ENCODE measurements at places on chromosomes 6 and 20.

DNA sequence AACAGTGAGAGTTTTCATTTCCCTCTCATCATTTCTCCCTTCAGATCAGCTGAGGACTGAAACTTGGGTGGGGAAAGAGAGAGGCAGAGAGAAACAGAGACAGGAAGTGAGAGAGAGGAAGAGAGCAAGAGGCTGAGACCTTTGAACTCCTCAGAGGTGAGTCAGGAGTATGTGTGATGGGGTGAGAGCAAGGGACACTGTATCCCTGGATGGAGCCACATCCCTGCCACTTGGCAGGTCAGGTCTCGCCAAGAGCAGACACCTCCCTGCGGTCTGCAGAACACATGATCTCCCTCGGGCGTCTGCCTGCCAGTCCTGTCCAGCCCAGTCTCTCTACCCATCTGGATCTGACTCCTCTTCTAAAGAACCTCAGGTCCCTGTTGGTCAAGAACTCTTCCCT, 62.7 kb upstream of the SYNDIG1 start:
- no peak for DNase-seq

GRCh38 chr6:52975580-52975979, 19.5 kb downstream of the GSTA4 start:
- no peak for DNase-seq

DNA sequence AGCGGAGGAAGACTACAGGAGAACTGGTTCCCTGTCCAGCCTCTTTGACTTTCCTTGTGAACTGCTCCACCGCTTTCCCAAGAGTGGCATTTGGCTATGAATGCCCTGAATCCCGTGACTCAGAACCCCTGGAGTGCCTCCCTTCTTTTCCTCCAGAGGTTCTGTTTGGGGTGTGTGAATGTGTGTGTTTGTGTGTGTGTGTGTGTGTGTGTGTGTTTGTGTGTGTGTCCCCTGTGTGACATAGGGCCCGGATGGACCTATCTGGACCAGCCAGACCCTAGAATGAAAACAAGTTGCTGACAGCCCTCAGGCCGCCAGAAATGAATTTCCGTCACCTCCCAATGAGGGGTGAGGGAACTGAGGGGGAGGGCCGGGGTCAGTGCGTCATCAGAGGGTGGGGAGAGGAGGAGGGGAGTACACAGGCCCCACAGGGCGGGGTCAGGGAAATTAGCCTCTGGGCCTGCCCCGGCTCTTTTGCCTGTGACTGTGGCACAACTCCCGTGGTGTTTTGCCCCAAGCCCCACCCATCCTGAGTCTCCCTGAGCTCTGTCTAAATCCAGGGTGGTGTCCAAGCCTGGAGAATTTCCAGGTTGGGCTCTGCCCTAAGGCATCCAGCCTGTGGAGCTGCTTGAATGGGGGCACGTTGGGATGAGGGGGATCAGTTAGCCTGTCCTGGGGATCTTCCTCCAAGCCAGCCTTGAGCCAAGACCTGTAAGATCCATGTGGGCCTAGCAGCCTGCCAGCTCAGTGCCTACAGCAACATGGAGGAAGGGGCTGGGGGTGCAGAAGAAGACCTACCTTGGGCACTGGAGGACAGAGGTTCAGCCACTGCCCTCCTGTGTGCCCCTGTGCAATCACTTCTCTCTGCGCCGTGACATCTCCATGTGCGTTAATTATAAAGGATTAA, 15.2 kb upstream of the MRPS18A start:
- peak; percentile 99 for DNase-seq

DNA sequence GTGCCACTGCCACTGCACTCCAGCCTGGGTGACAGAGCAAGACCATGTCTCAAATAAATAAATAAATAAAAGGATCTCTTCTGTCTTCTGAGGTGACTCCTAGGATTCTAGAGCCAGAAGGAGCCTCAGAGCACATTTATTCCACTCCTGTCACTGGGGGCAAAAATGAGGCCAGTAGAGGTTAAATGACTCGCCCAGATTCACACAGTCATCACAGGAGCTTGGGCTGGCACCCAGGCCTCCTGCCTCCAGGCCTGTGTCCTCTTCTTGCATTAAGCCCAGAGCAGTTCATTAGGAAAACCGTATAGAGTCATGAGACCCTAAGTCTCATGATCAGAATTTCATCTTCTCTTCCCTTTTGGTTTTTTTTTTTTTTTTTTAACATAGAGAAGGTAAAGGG, 243.3 kb downstream of the NRN1 start:
- DNase-seq: no peak

- DNase-seq: no peak
These were observed 35.1 kb downstream of the TULP4 start for GRCh38 chr6:158347335-158347734.

- peak; percentile 66 for DNase-seq
These were observed 102.6 kb downstream of the PERP start for GRCh38 chr6:138004430-138005287.

GRCh38 chr20:41048461-41049301, 20.1 kb downstream of the TOP1 start:
- peak; percentile 76 for DNase-seq

DNA sequence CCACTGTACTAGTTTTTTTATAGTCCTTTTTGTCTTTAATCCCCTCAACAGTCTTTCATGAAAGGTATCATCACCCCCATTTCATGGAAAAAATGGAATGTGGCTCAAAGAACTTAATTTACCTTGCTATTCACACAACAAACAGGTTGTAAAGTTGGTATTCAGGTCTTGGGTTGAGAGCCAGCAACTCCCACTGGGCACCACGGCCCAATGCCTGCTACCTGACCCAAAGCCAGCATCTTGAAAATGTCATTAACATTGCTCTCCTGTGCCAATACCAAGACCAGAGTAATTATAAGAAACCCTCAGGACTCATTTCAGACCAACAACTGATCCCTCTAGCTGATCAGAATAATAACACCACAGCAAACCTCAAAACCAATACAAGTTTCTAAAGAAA, 75.7 kb downstream of the METTL24 start:
- no peak for DNase-seq

GRCh38 chr6:112041535-112041934, 12.4 kb upstream of the CCN6 start:
- no peak for DNase-seq

DNA sequence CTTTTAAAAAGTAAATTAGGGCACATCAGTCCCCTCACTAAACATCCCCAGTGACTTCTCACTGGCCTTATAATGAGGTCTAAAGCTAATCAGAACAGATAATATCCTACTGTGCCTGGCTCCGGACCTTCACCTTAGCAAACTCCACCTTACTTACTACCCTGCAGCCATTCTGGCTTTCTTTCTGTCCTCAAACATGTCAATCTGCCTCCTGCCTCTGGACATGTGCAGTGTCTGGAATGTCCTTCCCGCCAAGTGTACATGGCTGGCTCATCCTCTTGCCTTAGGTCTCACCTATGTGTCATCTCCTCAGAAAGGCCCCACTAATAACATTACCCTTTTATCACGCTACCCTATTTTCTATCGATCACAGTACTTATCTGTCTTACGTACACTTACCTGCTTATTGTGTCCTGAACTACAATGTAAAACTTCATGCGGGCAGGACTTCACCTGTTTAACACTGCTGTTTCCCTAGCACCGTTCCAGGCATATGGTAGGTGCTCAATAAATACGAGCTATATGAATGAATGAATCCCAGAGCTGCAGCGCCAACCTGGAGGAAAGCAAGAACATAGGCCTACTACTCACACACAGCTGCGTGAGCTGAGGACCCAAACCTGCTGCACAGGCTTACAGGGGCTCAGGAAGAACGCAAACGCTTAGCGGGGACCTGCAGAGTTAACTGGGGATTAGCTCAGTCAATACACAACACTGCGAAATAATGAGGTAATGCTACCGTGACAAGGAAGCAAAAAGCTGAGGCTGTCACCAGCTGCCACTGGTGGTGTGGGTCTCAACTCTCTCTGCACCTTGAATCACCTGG, 991 bp downstream of the UQCC2 start:
- DNase-seq: peak; percentile 70

- no peak for DNase-seq
These were observed 630.7 kb downstream of the HACE1 start for GRCh38 chr6:104229057-104229456.

DNA sequence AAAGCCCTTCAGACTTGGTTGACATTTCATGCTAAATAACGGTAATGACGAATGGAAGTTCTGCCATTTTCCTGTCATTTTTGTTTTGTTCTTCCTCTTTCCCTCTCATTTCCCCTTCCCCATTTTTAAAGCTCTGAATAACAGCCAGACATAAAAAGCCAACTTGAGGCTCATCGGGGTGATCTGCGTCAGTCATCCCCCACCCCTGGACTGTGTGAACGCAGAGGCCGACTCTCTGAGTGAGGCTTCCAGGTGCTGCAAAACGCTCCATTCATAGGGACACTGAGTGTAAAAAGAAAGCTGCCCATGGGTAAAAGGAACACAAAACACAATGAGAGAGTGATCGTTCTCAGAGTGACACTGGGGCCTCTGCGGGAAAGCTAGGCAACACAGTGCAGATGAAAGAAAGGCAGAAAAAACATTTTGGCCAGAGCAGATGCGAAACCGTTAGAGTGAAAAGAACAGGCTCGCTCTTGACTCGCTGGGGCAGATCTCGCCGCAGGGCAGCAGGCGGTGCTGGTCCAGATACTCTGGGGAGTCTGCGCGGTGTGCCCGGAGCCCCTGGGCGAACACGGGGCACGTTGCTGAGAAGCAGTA, 684.8 kb downstream of the QKI start:
- peak; percentile 63 for DNase-seq

DNA sequence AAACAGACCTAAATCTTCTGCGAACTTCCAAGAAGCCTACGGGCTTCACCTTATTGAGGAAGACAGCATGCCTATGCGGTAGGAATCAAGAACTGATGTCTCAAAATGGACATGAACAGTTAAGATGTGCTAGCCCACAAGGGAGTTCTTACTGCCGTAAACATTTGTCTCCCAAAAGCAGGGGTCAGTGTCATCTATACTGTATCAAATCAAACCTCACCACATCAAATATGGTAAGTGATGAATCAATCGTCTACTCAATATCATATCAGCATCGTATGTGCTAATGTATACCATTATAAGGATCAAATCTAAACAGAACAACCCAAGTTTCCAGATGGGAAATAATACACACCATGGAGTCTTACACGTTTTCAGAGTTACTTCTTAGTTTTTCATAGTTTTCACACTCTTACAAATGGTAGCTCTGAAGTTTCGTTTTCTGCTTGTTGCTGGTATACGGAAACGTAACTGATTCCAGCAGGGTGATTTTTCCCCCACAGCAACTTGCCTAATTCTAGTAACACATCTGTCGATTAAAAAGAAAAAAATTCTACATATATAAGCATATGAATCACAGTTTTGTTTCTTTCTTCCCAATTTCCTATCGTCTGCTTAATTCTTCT, 12.6 kb downstream of the RRBP1 start:
- DNase-seq: no peak

DNA sequence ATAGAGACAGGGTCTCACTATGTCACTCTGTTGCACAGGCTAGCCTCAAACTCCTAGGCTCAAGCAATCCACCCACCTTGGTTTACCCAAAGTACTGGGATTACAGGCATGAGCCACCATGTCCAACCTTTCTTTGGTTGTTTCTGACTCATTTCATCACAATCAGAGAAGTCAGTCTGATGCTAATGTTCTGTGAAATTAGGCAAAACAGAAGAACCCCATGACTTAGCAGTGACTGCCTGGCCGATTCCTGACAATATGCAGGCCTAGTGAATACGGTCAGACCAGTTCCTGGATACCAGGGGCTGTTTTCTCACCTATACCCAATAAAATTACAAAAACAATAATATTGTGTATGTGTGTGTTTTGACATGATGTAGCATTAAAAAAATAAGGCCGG, 58.8 kb upstream of the BTN3A2 start:
- no peak for DNase-seq

DNA sequence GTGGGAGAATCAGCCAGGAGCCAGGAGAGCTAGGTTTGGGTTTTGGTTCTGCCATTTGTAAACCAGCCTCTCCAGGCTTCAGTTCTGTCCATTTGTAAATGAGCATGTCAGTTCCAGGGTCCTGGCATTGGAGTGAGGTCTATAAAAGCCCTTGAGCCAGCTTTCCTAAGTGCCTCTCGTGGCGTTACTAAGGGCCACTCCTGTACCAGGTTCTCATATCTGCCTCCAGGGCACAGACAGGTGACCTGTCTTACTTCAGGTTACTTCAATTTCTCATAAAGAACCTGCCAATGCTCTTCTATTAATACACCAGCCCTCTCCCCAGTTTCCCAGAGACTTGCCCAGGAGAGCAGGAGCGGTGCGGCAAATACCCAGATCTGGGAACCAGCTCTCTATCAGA, 101.9 kb downstream of the VEGFA start:
- DNase-seq: no peak

GRCh38 chr20:32010101-32010500, at the start of gene CCM2L:
TSS of gene CCM2L (plus strand) at chr20:32010438. CDS start at chr20:32010455, 17 bp downstream.
- no peak for DNase-seq

DNA sequence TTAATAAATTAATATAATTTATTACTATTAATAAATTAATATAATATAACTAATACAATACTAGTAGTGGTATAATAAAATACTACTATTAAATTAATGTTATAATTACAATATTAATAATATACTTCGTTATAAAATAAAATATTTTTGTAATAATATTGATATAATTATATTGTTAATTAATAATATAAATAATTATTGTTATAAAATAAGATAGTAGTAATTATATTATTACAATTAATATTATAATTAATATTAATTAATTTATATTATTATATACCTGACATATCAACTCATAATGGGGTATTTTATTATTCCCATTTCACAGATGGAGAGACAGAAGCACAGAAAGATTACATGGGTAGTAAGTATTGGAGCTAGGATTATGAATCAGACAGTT, 8.9 kb downstream of the BEND6 start:
- no peak for DNase-seq

DNA sequence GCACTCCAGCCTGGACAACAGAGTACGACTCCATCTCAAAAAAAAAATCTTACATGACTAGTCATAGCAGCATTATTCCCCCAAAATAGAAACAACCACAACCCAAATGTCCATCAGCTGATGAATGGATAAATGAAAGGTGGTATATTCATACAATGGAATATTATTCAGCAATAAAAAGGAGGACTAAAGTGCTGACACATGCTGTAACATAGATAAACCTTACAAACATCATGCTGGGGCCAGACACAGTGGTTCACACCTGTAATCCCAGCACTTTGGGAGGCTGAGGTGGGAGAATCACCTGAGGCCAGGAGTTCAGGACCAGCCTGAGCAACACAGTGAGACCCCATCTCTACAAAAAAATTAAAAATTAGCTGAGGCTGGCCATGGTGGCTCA, 16.9 kb downstream of the C20orf203 start:
- no peak for DNase-seq

GRCh38 chr6:90079560-90080490, 185.6 kb downstream of the GJA10 start:
- DNase-seq: no peak

DNA sequence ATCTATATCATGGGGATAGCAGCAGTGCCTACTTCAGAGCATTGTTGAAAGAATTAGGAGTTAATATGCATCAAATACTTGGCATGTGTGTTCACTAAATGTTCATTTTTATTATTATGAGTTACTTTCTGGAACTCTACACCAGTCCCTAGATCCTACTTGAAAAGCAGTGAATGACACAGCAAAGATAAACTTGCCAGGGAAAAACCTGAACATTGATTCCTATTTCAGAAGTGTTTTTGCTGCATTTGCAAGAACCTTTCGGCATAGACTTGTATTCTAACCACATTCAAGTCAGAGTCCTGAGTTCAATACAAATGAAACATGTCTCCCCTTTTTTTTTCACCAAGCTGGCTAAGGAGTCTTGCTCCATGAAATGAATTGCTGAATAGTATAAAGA, 187.4 kb upstream of the TAB2 start:
- DNase-seq: no peak
